ENCODE measurements at places on chromosomes 11 and 22.

DNA sequence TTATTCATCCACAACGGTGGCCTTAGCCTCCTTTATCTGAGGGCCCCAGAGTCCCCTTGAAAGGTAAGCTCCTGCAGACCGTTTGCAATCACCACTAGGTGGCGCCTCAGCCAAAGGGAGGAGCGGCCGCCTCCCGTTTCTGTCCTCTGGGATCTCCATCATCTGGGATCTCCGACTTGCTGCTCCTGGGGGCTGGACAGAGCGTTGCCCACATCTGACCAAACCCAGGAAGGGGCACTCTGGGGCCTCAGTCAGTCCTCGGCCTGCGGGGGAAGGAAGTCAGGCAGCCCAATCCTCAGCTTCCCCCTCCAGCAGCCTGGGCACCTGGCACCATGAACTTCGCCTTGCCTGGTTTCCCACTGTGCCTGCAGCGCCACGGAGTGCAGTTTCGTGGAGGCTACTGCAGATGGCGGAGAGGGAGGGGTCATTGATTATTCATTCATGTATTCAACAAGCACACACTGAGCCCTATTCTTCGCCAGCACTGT lies 23.5 kb downstream of the TP53I11 start:
- peak; percentile 42 for DNase-seq

DNA sequence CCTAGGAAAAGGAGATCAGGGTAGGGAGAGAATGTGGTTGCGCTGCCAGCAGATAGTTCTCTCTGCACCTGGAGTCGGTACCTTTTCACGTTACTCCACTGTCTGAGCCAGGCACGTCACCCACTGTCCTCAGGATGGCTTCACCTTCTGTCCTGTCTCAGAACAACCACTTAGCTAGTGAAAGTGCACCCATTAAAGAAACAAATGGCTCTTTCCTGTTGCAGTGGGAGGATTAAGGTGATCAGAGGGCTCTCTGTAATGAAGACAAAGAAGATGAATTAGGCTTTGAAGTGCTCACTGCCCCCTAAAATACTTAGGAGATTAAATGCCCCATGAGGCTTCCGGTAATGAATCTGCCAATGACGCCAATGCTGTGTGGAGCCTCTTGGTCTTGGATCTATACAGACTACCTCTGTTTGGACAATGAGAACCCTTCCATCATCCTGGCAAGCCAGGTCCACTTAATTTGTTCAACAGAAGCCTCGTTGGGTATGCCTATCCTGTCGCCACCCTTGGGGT lies 113.7 kb downstream of the INSC start:
- no peak for DNase-seq

- DNase-seq = no peak
These were observed 725.1 kb downstream of the NTM start for GRCh38 chr11:132095230-132096131.

DNA sequence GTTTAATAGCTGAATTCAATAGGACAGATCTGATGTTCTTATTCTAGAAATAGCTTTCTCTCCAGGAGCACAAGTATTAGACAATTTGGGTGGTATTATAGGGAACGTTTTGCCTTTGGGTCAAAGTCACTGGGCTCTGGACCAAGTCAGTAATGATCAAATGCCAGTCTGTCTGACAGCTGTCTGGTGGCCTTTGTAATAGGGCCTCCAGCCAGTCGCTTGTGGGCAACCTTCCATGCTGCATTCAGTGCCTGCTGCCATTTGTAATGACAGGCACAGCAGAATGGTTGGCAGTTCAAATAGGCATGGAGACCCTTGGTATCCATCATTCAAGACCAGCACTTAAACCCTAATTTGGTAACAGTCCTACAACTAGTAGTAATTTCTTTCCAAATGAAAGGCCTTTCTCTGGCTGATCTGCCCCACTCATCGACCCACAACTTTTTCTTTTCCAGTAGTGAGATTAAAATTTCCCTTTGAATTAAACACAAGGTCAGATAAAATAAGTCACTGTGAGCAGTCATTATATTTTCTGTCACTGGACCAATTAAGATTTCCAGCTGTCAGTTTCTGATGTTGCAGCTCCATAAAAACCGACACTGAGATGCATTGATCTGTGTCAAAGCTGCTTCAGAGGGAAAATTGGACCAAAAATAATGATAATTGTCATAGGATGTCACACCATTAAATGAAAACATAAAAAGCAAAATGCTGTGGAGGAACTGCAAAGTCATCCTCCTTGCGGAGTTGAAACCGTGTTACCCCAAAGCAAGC lies 1038.1 kb downstream of the LRRC4C start:
- no peak for DNase-seq

GRCh38 chr11:2311353-2312133 lies 9.7 kb downstream of the TSPAN32 start:
- no peak for DNase-seq

- DNase-seq = no peak
These were observed 176.4 kb downstream of the FAM181B start for GRCh38 chr11:82557274-82557673.

DNA sequence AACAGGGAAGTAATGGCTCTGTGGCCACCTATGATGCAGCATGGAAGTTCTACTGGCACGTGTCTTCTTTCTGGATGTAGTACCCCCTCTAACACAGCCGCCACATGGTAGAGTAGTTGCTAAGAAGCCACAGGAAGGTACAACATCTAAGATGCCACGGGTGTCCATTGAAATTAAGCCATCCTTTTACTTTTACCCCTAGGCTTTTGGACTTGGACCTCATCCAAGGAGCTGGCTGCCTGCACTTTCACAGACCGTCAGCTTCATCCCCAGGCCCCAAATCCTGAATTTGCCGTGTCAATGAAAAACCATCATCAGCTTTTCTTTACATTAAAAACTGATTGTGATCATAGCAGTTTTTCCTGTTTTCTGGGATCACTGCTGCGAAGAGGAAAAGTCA lies 102.4 kb downstream of the RPL27A start:
- no peak for DNase-seq

DNA sequence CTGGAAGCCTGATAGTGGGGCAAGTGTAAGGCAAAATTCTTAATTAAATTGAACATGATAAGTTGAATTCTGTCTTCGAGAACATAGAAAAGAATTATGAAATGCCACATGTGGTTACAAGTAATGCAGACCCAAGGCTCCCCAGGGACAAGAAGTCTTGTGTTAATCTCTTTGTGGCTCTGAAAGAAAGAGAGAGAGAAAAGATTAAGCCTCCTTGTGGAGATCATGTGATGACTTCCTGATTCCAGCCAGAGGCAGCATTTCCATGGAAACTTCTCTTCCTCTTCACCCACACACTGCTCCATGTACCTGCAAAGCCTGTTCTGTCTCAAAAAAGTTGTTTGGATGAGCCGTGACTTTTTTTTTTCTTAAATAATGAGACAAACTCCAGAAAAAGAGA lies 1.9 kb upstream of the TYR start:
- DNase-seq = no peak

GRCh38 chr11:95254131-95254704 lies 23.2 kb upstream of the SESN3 start:
- DNase-seq = peak; percentile 54

GRCh38 chr11:93654226-93654625 lies 7.3 kb upstream of the CEP295 start:
- DNase-seq = no peak

DNA sequence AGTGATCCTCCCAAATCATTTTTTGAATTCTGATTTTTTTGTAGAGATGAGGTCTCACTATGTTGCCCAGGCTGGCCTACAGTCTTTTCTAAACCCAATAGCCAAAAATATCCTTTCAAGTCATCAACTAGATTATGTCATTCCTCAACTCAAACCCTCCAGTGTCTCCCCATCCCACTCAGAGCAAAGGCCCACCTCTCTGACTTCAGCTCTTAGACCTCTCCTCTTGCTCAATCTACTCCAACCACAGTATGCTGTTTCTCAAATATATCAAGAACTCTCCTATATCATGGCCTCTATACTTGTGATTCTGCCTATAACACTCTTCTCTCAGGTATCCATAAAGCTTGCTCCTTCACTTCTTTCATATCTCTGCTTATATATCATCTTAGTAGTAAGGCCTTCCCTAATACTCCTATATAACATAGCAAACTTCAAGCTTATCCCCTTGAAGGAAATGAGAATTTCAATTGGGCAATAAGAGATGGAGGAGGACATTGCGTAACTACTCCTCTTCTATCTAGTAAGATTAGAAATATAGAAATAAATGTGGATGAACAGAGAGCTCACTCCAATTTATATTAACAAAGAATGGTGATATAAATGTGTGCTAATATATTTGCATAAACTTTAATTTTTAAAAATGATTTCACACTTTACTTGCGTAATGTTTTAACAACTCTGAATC lies 24.5 kb downstream of the DLG2 start:
- DNase-seq = no peak

DNA sequence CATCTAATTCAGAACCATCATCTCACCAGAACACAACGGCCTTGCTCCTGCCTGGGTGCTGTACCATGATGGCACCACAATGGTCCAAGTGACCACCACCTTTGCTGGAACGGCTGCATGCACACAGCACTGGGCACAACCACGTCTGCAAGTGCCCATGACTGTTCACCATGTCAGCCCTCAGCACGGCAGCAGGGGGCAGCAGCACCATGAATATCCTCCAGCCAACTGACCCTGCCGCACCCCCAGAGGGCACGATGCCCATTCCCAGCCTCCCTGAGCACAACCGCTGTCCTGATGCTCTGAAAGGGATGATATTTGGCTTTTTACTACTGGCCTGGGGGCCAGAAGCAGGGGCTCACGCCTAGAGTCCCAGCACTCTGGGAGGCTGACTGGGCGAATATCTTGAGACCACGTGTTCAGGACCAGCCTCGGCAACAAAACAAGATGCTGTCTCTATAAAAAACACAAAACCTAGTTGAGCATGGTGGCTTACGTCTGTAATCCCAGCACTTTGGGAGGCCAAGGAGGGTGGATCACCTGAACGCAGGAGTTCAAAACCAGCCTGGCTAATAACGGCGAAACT lies 25.7 kb downstream of the DRD4 start:
- no peak for DNase-seq

DNA sequence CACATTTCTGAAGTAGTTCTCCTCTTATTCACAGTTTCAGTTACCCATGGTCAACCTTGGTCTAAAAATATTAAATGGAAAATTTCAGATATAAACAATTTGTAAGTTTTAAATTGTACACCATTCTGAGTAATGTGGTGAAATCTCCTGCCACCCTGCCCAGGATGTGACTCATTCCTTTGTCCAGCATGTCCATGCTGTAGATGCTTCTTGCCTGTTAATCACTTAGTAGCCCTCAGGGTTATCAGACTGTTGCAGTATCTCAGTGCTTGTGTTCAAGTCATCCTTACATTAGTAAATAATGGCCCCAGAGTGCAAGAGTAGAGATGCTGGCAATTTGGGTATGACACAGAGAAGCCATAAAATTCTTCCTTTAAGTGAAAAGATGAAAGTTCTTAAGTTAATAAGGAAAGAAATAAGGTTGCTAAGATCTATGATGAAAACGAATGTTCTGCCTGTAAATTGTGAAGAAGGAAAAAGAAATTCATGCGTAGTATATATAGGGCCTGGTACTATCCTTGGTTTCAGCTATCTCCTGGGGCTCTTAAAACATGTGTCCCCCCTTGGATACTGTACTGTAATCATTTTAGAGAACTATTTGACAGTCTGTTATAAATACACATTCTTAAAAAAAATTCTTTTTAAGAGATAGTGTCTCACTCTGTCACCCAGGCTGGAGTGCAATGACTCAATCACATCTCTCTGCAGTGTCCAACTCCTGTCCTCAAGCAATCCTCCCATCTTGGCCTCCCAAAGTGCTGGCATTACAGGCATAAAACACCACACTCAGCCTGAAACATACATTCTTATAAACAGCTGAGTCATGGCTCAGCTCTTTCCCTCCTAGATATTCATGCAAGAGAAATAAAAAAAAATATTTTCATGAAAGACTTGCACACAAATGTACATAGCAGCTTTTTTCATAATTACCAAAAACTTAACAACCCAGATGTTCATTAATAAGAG lies 31.3 kb downstream of the MTNR1B start:
- no peak for DNase-seq

DNA sequence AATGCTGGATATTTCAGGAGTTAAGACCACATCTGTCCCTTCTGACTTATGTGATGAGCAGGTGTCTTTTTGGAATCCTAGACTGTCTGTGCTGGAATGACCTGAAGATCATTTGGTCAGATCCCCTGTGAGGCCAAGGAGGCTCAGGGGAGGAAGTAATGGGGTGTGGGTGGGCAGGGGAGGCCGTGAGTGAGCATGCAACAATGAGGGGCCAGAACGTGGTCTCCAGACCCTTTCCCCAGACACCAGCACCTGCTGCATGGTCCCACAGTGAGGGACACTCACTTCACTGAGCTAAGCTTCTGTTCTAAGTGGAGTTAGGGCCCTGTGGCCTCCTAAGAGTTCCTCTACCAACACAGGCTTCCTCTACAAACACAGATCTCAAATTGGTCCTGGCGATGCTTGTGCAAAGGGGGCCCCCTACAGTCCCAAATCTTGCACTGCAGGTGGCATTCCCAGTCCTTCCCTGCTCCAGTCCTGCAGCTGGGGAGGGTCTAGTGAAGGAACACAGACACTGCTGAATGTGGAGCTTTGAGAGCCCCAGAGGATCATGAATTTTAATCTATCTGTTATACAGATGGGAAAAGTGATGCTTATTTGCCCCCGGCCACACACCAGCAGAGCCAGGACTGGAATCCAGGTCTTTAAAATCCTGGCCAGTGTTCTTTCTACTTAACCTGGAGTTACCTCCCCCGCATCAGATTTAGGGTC lies 7.4 kb downstream of the USP2 start:
- DNase-seq = no peak

DNA sequence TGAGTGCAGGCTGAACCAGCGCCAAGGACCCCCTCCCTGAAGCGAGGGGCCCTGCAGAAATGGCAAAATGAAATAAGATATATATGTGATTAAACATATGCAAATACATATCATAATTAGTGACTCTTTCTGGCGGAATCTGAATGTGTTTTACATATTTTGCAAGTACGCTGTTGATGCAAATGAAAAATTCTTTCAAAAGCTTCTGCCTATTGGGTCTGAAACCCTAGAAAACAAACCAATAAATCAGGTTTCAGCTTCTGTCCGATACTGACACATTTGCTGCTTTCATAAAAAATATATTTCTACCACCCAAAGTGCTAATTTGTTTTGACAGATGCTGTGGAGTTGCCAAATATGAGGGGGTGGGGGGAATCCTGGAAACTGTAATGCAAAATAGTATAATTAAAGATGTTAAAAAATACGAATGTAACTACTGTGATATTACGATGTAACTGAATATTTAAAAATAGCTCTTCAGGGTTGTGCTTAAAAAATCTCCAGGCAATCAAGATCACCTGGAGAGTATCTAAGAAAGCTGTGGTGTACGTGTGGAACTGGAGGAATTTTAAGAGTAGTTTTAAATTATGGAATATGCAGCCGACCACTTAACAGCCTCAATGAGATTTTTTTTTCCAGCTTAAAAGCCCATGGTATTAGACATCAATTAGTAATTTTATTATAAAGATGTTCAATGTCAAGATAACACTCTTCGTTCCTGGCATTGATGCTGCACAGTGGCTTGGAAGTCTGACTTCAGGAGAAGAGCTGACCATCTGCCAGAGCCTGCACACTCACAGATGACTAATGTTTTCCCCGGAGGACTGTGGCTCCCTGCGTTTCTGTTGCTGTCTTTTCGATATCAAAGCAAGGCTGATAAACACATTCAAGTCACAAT lies 122.2 kb upstream of the RCN1 start:
- DNase-seq = no peak
